ENCODE measurements at places on chromosomes 4 and X.

DNA sequence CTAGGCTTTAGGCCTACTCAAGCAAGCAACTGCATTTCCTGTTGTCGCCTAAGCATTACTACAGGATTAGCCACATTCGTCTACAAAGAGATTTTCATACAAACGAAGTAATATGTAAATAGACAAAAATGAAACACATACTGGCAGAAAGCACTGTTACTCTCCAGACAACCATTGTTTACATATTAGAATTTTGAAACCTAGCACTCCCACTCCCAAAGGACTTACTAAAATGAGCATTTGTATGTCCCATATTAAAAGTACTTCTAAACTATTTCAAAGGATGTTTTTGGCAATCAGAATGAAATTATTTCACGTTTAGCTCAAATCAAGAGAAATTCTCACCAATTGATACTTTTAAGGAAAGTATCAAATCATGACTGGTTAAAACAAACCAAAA lies 570.8 kb downstream of the PRR32 start:
- no peak for DNase-seq

GRCh38 chr4:102321260-102321995 lies 23.9 kb downstream of the SLC39A8 start:
- DNase-seq = no peak

DNA sequence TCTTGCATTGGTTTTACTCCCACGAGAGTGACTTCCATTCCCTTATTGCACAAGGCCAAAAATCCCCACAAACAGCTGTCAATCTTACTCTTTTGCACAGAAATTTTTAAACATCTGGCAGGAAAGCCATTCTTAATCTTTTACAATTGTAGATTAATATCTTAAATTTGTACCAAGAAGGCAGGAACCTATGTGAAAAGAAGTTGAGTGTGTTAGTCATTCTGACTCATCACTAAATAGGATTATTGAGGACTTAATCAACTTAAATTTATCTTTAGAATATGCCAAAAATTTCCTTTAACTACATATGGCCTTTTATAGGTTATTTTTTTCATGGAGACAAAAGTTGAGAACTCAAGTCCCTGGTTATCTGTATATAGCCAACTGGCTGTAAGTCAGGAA lies 49.0 kb upstream of the VEGFC start:
- no peak for DNase-seq

DNA sequence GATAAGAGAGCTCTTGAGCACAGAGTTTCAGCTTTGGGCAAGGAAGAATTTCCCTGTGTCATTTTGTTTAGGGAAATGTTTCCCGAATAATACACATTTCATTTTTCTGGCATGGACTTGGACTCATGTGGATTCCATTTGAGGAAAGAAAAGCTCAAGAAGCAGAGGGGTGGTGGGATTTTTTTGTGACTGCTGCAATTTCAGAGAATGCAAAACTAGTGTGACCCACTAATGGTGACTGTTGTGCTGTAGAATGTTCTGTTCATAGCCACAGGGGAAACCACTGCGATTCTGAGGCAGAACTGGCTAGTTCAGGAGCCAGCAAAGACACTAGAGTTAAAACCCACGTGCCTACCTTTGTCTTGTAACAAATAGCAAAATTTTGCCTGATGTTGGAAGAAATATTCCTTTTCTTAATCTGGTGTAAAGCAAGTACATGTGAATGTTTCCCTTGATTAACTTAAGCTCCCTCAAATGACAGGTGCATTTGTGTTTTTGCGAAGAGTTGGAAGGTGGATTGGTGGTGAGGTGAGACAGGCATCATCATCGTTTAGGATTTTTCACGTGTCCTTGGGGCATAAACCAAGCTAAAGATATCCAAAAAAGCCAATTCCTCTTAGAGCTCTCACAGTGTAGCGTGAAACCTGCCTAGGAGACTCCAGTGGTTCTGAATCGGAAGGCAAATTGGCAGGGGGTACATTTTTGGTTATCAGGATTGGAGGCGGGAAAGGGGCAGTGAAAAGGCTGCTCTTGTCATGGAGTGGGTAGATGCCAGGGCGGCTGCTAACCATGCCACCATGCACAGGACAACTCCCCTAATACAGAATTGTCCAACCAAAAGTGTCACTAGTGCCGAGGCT lies 38.0 kb upstream of the FAM9C start:
- DNase-seq = no peak

GRCh38 chr4:81627590-81627989 lies 155.9 kb upstream of the RASGEF1B start:
- no peak for DNase-seq

GRCh38 chr4:75169427-75169826 lies 236.5 kb downstream of the PARM1 start:
- DNase-seq = no peak

All from stimulated activated CD4-positive, alpha-beta T cell treated with anti-CD3 and anti-CD28 coated beads, Interleukin-2, amount 100 ng/mL, for 24 hours (primary cell).